EL (cell line): ENCODE measurements at places on chromosomes 1 and 21.

DNA sequence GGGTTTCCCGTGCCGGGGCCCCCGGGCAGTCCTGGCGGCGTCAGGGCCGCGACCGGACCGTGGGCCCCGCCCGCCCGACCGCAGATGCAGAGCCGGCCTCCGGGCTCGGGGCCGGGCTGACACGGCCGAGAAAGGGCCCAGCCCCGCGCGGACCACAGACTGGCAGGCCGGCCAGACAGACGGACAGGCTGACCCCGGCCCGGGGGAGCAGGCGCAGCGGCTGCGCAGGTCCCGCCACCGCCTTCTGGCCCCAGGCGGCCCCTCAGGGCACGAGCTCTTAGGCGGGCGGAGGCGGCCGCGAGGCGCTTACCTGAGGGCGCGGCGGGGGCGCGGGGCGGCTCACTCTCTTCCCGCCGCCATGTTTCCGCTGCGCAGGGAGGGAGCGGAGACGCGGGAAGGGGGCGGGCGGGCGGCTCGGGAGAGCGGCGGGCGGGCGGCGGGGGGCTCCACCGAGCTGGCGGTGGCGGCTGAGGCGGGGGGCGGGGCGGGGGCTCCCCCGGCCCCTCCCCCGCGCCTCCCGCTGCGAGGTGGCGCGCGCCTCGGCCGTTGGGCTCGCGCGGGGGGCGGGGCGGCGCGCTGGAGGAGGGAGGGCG, at the start of gene SCMH1:
SCMH1 (minus strand) TSS at position 558 of the 593 bp plus-strand sequence. CDS start 56,173 bp downstream, outside the sequence.
- peak; percentile 54 for DNase-seq

GRCh38 chr1:35202048-35202719, 9.2 kb upstream of the SFPQ start:
- DNase-seq, result peak; percentile 75

- DNase-seq, result no peak
Observed at GRCh38 chr1:91171898-91172297, 150.1 kb upstream of the ZNF644 start.

DNA sequence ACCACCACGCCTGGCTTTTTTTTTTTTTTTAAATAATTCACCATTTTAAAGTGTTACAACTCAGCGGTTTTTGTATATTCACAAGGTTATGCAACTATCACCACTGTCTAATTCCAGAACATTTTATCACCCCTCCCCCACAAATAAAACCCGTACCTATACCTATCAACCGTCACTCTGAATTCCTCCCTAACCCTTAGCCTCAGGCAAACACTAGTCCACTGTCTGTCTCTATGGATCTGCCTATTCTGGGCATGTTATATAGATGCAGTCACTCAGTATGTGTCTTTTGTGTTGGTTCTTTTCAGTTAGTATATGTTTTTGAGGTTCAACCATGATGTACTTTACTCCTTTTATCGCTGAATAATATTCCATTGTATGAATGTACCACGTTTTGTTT, 19.3 kb upstream of the GRHL3 start:
- DNase-seq, result no peak

GRCh38 chr1:186670297-186671135, 9.7 kb downstream of the PTGS2 start:
- DNase-seq, result no peak

DNA sequence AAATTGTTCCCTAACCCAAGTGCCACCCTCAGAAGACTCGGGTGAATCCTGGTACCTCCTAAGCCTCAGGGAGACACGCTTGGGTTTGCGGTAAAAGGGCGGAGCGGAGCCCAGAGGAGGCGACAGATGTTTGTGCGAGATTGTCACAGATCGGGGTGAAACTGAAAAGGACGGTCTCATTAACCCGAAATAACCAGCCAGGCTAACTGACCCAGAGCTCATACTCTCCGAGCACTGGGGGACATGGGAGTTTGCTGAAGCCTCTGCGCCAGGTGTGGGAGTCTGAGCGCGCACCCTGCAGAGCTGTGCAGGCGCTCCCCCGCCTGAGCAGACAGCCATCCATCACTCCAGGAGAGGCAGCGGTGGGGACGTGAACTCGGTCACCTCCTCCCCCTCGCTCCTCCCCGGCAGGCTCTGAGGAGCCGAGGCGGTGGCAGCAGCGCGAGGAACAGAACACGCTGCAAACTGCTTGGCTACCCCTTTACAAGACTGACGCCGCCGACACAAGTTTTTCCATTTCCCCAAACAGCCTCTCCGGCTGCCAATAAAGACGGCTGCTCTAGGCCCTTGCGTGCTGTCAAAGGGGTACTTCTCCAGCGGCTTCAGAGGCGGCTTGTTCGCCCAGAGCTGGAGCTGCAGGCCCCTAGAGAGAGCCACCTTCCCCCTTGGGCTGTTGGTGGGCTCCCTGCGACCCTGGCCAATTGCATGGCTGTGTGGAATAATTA, 43.5 kb downstream of the RRAGC start:
- no peak for DNase-seq

DNA sequence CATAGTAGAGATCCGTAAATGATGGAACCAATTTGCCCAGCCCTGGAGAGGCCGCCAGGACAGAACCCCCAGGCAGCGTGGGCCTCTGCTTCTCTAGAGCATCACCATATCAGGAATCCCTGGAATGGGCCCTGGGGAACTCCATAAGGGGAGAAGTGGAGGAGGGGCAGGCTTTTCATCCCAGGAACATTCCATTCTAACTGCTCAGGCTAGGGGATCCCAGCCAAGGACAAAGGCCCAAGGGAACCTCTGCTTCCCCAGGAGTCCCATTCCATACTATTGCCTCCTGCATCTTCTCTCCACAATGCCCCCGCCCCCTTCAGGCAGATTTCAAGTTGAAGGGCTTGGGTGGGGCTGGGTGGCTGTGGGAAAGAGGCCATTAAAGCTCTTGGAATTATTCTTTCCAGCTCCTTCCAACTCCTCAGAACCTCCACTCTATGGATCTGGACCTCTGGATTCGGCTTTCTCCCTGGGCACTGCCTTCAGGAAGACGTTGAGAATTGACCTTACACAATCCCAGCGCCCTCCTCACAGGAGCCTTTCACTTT, 6.0 kb downstream of the TRNP1 start:
- DNase-seq, result peak; percentile 100
